ENCODE measurements at places on chromosomes 3 and 15.

GRCh38 chr3:46276497-46277099 is 34.3 kb downstream of the CCR3 start:
- no peak for DNase-seq

DNA sequence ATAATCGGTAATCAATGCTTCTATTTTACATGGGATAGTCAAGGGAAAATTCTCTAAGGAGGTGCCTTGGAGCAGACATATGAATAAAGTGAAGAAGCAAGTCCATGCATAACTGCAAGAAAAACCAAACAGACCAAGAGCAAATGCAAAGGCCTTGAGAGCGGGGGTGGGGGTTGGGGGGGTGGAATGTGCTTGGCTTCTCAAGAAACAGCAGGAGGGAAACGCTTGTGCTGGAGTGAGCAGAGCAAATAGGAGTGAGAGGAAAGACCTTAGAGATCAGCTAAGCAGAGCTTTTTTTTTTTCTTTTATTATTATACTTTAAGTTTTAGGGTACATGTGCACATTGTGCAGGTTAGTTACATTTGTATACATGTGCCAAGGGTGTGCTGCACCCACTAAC is 260.8 kb downstream of the ARPP21 start:
- no peak for DNase-seq

DNA sequence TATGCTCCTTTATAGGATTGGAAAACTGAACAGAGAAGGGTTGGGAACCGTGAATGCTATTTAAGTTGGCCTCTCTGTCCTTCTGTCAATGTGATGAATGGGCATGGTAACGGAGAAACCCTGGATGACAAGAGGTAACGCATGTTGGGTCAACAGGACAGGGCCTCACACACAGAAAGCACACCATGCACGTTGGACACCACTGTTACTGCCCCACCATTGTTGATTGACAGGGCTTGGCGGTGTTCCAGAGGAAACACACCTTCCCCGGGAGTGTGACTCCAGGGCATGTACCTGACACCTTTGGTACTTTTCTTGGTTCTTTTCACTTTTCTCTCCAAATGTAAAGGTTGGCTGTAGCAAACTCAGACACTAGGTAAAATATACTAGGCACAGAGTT is 548.5 kb downstream of the OCA2 start:
- no peak for DNase-seq

DNA sequence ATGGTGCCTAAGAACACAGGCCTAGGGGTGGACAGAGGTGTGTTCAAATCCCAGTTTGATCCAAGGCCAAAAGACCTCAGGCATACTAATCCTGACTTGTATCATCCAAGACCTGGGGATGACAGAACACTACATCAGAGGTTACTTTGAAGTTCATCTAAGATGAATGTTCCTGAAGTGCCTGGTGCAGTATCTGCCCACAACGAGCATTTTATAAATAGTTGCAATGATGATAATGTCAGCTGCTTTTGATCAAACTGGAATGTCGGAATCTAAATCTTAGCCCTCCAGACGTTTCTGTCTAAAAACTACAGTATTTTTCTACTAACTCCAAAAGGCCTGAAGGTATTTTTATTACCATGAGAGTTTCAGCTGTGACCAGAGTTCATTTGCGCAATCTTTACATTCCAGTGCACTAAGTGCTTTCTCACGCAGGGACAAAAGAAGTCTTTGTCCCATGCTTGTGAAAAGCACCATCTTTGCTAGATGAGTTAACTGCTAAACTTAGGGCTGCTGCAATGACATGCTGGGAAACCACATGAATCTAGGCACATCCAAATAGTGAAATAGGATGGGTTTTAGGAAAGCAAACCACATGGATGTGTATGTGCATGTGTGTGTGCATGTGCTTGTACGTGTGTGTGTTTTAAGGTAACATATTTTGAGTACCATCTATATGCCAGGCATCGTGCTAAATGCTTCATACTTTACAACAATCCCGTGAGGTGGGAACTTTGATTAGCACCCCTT is 18.1 kb downstream of the ANXA2 start:
- peak; percentile 89 for DNase-seq

- DNase-seq, result no peak
Observed at GRCh38 chr15:81304226-81304625, 19.7 kb downstream of the STARD5 start.

DNA sequence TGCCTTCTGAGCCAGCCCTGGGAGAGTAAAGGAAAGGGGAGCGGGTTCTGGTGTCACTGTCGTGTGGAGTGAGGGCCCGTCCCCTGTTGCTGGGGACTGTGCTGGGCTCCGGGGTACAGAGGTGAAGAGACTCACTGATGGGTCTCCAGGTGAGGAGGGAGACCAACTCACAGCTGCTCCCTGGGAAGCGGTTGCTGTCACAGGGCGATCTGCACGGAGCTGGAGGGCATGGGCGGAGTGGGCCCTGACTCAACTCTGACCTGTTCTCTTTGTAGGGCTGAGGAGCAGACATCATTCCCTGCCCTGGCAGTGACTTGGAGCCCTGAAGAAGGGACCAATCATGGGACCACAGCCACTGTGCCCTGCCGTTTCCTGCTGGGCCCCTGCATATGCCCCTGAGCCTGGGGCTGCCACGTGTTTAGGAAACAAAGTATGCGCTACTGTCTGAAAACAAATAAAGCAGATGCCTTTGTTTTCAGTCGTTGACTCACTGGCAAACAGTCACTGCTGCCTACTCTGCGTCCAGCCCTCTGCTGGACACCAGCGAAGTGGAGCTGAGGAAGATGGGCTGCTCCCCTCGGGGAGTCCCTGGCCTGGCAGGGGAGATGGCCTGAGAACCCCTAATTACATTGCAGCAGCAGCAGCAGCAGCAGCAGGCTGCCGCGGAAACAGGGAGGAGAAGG is 22.9 kb upstream of the PLXNA1 start:
- no peak for DNase-seq

GRCh38 chr3:1214933-1215332 is 122.1 kb downstream of the CNTN6 start:
- DNase-seq, result no peak

- no peak for DNase-seq
Observed at GRCh38 chr15:73382115-73382514, 13.4 kb upstream of the HCN4 start.

- DNase-seq, result no peak
Observed at GRCh38 chr15:49096090-49096750, 50.0 kb upstream of the SECISBP2L start.

DNA sequence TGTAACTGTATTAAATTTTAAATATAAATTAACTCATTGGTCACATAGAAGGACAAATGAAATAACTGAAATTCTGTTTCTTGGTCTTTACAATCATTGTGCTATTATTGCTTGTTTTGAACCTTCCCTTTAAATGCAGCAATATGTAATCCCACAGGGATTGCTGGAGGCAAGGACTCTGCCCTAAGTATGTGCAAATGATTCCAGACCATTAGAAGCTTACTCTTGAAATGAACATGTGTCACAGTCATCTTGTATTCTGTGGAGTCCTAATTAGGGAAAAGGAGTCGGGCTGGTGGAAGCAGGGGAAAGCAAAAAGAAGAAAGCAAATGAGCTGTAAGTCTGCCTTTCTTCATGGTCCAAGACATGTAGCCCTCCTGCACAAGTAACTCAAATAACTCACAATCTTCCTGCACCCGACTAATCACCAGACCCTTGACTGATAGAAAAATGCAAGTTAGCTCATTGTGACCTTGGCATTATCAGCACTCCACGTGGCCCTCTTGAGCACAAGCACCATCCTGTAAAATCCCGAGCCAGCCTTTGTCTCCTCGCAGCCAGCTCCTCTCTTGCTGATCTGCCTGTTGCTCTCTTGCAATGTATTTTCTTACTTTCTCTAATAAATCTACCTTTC is 2.3 kb upstream of the TMPRSS7 start:
- no peak for DNase-seq

GRCh38 chr3:40192628-40193027 is 116.9 kb upstream of the EIF1B start:
- no peak for DNase-seq

DNA sequence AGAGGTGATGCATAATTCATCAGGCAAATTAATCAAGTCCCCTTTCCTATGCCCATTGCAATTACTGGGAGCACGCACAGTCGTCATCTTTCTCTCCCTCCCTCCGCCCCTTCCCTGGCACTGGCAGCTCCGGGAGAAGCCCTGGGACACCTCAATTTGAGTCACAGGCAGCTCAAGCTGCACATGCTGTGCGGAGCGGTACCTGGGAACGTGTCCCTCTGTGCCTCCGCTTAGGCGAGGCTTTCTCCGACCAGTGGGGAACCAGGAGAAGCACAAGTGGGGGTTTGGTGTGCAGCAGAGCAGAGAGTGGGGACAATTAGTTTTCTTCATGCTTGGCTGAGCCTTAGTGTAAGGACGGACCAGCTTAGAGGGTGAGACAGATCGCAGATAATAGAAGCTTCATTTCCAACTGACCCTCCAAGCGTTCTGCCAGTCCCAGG is 88.3 kb downstream of the SOX14 start:
- no peak for DNase-seq

DNA sequence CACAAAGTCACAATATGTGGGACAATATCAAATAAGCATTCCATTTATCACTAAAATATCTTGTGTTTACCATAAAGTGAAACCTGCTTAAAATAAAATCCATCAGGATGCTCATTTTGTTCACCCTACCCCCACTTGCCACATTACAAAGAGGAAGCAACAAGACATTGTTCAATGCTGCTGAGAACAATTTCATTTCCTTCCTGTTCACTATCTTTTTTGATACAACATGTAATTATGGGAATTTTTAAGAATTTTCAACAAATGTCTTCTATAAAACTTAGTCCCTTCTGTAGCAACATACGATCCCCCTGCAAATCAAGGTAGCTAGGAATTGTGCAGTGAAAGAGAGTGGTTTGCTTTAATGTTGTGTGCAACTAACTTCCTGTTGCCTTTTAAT is 34.9 kb upstream of the GPR160 start:
- DNase-seq, result no peak

- no peak for DNase-seq
Observed at GRCh38 chr3:133804896-133805295, 719 bp upstream of the SRPRB start.

- DNase-seq, result no peak
Observed at GRCh38 chr3:45462522-45463265, 74.3 kb downstream of the LARS2 start.

- DNase-seq, result no peak
Observed at GRCh38 chr3:125670945-125671344, 75.6 kb upstream of the OSBPL11 start.

- peak; percentile 84 for DNase-seq
Observed at GRCh38 chr3:156535162-156535627, 19.7 kb downstream of the SSR3 start.

GRCh38 chr15:61923173-61923572 is 137.1 kb downstream of the VPS13C start:
- no peak for DNase-seq

GRCh38 chr3:108047987-108048386 is 42.8 kb downstream of the CD47 start:
- no peak for DNase-seq

DNA sequence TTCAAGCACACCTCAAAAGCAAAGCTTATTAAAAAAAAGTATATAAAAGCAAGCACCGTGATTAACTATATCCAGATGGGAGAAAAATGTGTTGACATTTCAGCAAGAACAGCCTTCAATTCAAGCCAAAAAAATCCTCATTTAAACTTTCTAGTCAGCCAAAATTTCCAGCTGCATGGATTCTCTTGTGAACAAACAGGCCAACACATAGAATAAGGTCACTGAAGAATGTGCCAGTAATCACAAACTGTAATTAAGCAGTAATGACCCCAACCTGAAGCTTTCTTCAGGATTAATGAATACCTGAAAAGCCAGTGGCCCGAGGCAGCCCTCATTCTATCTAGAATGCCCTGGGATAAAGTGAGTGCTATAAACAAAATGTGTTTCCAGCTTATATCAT is 130.7 kb upstream of the KCNMB2 start:
- DNase-seq, result no peak

GRCh38 chr3:82088749-82089148 is 327.3 kb upstream of the GBE1 start:
- no peak for DNase-seq

- DNase-seq, result no peak
Observed at GRCh38 chr3:114569186-114569585, 275.4 kb downstream of the TIGIT start.

GRCh38 chr3:195577645-195578177 is 6.0 kb downstream of the APOD start:
- DNase-seq, result no peak

DNA sequence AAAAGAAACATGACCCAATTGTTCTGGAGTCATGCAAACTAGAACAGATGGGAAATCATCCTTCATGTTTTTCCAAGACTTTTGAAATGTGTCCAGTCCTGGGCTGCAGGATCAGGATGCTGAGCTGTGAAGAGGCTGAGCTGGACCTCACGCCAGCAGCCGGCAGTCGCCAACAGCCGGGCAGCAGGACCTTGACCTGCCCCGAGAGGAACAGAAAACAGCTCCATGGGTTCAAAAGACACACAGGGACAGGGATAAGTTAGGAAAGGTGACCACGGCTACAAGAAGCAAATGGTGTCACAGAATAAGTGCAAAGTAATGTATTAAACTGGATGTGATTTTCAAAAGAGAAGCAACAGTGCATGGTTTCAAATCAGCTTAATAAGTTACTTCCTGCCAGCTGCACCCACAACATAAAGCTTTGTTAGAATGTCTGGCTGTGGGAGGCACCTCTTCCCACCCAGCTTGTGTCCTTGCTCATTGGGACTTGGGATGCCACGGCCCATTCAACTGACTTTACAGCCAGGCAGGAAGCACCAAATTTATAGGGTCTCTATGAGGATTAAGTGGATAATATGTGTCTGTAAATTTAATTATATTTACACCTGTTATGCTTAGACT is 266.4 kb downstream of the GABRG3 start:
- DNase-seq, result no peak

- no peak for DNase-seq
Observed at GRCh38 chr3:68287101-68287500, 632.7 kb upstream of the SUCLG2 start.

DNA sequence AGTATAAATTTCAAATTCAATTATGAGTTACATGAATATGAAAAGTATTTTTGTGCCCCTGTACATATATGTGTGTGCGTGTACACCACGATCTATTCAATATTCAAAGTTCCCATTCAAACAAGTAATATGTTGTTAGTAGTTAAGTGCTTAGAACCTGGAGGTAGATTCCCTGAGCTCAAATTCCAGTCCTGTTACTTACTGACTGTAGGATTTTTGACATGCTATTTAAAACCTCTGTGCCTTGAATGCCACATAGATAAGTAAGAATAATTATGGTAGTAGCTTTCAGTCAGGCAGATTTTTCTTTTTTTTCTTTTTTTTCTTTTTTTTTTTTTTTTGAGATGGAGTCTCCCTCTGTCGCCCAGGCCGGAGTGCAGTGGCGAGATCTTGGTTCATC is 53.3 kb upstream of the CMSS1 start:
- DNase-seq, result no peak

DNA sequence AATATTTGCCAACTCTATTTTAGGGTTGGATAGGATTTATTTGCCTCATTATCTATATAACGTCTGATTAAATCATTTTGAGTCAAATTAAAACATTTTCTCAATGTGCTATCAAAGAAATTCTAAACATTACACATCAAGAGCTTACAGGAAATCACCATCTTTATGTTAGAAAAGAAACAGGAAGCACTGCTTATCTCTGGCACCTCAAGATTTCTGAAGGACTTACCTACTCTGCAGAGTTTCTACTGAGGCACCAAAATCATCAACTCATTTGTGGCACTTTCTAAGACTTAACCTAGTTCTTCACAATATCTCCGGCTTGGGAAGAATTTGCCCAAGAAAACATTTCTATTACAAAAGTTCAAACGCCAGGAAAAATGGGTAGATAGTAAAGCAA is 181.3 kb upstream of the EOMES start:
- DNase-seq, result no peak

All from HFF-Myc (cell line).